ENCODE measurements at places on chromosomes 5 and 9.

DNA sequence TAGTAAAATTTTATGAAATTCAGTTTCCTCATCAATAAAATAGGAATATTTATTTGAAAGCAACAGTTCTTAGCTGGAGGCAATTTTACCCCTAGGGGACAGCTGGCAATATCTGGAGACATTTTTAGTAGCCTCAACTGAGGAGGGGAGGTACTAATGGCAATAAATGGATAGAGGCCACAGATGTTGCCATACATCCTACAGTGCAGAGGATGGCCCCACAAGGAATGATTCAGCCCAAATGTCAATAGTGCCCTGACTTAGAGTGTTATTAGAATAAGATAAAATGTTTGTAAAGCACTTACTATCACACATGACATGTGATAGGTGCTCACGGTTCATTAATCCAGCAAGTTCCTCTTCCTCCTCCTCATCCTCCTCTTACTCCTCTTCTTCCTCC, 293.6 kb downstream of the KCTD16 start:
- no peak for DNase-seq

- no peak for DNase-seq
Observed at GRCh38 chr5:57552033-57552432, 69.4 kb upstream of the ACTBL2 start.

DNA sequence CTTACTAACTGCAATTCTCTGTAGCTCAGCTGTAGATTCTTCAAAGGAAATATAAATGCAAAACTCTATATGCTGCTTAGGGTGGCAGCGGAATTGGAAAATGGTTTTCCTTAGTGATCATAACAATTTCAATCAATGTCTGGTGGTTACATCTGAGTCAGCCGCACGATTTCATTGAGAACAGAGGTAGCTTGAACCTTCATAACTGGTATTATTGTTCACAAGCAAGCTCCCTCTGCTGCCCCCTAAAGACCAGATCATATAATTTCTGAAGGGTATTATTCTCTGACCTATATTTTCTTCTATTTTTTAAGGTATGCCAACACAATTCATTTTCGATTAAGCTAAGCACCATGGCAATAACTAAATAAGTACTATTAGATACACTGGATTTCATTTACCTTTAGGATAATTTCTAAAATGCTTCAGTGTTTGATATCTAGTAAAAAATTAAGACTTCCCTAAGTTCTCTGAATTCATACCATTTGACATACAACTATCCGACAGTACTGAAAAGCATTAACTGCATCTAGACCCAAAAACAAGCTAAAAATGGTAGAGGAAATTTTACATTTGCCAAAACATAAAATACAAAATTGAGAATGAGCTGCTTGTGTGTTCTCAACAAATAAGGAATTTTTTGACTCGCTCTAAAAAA, 181.1 kb upstream of the SPEF2 start:
- peak; percentile 3 for DNase-seq

DNA sequence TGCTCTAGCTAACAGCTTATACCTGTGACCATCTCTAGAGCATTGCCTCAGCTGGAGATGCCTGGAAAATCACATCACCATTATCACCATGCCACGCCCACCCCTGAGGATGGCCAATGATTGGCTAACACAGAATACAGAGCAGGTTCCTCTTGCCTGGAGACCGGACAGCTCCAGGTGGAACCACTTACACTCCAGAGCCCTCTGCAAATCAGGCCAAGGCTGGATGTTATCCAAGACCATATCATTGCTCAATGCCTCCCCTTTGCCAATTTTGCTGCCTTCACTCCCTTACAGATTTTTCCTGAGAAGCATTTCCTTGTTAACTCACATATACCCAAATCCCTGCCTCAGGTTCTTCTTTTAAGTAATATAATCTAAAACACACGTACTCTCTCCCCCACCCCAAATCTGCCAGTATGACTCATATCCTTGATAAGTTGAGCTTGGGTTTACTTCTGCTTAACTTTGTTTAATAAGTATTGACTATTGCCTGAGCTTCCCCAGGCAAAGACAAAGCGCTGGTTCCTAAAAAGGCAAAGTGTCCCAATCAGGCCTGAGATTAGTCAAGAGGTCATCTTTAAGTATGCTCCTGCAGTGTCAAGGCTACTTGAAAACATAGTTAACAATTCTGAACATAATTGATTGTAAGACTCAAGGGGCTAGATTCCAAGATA, 309.6 kb downstream of the EPB41L4A start:
- no peak for DNase-seq

GRCh38 chr5:63230754-63231153, 652.1 kb downstream of the LRRC70 start:
- no peak for DNase-seq

DNA sequence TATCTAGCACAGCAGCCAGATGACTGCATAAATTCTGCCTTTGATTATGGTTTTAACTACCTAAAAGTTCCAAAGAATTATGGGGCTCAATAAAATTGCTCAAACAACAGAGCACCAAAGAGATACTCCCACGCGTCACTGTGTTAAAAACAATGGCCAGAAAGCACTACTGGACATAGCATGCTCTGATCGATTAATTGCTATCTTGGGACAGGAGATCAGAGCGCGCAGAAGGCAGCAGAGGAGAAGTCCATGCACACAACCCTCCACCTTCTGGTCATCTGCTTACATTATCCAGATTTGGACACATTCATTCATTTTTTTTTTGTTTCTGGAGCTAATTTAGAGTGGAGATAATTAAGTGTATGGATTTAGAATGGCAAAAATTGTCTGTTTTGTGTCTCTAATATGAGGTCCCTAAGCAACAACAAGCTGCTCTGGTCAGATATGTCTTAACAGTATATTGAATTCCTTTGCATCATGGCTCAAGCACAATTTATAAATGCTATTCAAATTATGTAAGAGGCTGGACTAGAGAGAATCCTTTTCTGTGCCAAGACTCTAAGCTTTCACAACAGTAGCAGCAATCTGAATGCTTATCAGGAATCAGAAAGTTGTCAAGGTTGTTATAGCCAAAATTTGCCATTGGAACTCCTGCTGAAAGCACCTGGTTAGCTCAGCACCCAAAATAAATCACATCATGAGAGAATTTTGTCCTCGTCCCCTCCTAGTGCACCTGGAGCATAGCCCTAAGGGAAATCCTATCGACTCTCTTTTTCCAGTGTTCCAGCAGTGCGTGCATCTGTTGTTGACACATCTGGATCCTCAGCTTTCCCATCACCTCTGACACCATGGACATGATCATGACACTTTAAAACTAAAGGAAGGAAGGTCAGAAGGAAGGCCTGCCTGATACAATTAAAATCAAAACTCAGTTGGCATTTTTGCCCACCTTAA, 98.6 kb upstream of the HMHB1 start:
- no peak for DNase-seq

DNA sequence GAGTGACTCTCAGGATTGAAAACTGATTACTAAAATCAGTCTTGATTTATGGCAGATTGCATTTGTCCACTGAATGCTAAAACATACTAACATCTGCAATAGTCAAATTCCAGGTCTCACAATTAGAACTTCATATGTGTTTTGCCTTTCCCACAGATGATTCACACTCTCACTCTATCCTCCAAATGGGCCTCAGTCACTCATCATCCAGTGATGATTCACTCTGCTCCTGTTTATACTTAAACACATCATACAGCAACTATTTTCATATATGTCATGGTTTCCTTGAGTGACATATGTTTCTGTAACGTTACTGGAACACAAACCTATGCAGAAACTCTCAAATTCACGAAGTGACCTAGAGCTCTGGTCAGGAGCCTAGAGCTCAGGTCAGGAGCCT, 512.9 kb downstream of the HINT1 start:
- no peak for DNase-seq

DNA sequence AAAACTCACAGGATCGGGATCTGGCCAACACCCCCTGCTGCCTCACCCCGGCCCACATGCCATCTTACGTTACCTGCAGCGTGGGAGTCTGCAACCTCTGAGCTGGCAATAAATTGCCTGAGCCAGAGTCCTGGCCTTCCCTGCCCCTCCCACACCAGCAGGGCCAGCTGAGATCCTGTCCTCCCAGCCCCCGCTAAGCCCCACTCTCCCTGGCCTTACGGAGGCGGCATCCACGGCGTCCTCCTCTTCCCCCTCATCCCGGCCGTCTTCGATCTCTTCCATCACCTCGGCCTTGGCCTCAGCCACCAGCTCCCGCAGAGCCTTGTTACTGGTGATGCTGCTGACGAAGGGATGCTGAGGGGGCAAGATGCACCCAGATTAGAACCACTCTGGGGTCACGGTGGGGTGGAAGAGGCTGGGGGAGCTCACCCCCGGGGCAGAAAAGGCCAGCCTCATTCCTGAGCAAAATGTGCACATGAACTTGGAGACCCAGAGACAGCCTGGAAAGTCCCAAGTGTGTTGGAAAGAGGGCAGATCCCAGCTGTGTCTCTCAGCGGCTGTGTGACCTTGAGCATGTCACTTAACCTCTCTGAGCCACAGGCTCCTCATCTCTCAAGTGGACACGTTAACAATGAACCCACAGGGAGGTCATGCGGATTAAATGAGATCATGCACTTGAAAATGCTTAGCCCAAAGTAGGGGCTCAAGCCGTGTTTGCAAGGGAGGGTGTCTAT, 89.9 kb upstream of the FBXW11 start:
- no peak for DNase-seq

DNA sequence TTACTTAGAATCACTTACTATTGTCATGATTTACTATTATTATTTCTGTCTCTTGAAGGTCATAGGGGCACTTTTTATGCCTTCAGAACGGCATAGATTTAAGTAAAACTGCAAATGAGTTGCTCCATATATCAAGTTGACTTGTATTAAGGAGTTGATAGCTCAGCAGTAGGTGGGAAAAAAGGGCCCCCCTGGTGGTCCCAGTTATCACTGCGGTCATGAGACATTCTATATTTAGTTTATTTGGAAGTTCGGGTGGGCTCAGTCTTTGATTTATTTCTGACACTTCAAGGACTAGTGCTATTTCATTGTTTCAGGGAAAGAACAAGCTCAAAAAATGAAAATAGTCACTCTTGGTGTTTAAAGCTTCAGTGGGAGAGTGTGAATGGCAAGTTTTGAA, 159.3 kb downstream of the SLC24A2 start:
- no peak for DNase-seq

GRCh38 chr5:37495668-37496347, 116.7 kb downstream of the WDR70 start:
- no peak for DNase-seq

- no peak for DNase-seq
Observed at GRCh38 chr9:37859043-37859442, 44.9 kb downstream of the SLC25A51 start.

- no peak for DNase-seq
Observed at GRCh38 chr5:103364074-103364473, 105.5 kb downstream of the MACIR start.

GRCh38 chr9:84285381-84285780, 55.2 kb downstream of the SLC28A3 start:
- no peak for DNase-seq

GRCh38 chr5:78747055-78747454, 98.5 kb upstream of the LHFPL2 start:
- DNase-seq: no peak

GRCh38 chr5:113325054-113325453, 109.7 kb downstream of the TSSK1B start:
- DNase-seq: no peak

DNA sequence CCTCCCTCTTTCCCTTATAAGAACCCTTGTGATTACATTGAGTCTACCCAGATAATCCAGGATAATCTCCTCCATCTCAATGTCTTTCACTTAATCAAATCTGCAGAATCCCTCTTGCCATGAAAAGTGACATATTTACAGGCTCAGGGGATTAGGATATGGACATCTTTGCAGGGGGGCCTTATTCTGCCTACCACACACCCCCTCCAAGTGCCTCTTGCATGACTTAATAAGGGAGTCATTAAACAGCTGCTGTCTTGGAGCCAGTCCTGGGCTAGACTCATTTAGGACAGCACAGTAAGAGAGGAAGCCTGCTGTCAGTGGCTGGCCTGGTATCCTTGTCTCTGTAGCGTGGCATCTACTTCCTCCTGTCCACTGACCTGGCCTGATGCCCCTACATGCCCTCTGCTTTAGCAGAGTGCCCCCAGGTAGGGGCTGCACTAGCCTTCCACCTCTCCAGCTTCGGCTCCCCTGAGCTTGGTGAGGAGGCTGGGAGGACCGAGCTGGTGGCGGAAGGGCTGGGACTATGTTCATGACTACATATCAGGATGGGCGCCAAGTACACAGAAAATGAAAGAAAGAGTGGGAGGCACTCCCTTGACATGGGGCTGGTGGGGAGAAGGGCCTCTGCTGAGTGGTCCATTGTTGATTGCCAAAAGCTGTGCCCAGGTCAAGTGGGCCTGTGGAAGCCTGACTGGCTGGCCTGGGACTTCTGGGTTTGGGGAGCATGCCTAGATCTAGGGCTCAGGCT, 17.2 kb downstream of the ENHO start:
- no peak for DNase-seq

- no peak for DNase-seq
Observed at GRCh38 chr9:132156262-132156661, 5.6 kb upstream of the NTNG2 start.

GRCh38 chr5:82332886-82333615, 54.9 kb upstream of the RPS23 start:
- DNase-seq: no peak

DNA sequence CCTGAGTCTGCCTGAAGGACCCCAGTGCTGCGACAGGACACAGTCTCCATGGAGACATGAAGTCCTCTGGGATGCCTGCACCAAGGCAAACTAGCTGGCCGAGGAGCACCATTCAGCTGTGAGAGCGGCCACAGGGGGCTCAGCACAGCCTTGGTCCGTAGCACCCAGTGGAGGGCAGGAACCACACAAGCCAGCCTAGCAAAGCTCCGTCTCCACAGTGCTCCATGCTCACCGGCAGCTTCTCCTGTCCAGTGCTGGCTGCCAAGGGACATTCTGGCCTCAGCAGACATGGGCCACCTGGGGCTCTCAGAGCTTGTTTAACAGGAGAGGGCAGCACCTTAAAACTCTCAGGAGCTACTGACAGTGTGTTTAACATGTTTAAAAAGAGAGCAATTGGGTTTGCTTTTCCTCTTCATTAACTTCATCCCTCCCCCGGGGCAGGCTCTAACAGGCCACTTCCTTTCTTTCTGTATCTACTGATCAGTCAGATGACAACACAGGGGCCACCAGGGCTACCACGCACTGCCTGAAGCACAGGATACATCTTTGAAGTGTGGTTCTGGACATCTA, 57.0 kb downstream of the SECISBP2 start:
- DNase-seq: no peak

DNA sequence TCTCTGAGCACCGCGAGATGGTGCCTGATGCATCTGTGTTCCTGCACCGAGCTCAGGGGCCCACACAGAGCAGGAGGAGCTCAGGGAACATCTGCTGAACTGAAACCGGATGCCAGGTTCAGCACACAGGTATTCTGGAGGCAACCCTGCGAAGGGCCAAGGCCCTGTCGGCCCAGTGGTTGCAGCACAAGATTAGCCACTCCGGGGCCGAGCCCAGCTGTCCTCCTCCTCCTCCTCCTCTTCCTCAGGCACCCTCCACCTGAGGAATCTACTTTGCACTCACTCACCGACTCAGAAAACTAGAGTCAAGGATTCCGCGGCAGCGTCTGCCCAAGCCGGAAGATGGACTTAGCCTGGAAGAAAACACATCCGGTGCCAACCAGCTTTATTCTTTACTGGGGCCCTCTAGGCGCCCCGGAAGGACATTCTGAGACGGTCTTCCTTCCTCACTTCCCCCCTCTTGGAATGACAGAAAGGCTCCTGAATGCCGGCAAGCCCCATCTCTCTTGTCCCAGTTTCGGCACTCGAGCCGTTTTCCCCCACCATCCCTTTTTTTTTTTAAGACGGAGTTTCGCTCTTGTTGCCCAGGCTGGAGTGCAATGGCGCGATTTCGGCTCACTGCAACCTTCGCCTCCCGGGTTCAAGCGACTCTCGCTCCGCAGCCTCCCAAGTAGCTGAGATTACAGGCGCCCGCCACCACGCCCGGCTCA, at the start of gene ZBTB6:
Gene ZBTB6, minus strand, starts transcription at position 360 of the 710 bp plus-strand sequence. CDS start 1,251 bp downstream, outside the sequence.
- peak; percentile 92 for DNase-seq

- no peak for DNase-seq
Observed at GRCh38 chr5:143165049-143165880, 238.2 kb downstream of the NR3C1 start.
